Prostate gland (tissue), 2 donors: ENCODE measurements at places on chromosomes 3 and 15. TPM values are rescaled to one million over a fixed set of nuclear protein-coding genes. Genes with fewer than 3 reads are reported as not detected.

DNA sequence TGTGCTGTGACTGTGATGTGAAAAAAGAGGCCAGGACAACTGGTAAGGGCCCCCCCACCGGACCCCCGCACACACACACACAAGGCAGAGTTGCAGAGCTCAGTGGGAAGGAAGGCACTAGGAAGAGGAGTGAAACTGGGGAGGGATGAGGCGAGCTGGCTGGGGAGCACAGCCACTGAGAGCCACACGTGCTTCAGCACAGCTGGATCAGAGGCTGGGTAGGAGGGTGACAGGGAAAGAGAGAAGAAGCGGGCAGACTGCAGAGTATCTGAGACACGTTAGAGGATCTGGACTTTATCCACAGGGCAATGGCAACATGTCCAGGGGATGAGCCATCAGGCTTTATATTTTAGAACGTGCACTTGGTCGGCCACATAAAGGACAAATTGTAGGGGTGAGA lies 38.0 kb upstream of the TKT start:
- no peaks in the 10 kb centered on the region for H3K27me3 ChIP-seq
- peaks cover 5% of the 10 kb centered on the region for H3K36me3 ChIP-seq
- DNase-seq, result no peak
- no peak overlapping the region for H3K4me3 ChIP-seq
- no peaks in the 10 kb centered on the region for H3K4me1 ChIP-seq
- no peak overlapping the region for H3K27ac ChIP-seq

MAP3K13 gene
- 32.9 TPM for total RNA-seq

GRCh38 chr15:26095710-26096330 lies 232.7 kb upstream of the ATP10A start:
- no peak overlapping the region for H3K4me3 ChIP-seq
- H3K36me3 ChIP-seq, result no peaks in the 10 kb centered on the region
- no peaks in the 10 kb centered on the region for H3K4me1 ChIP-seq
- no peak overlapping the region for H3K27ac ChIP-seq
- no peak for DNase-seq

- H3K4me3 ChIP-seq, result no peak overlapping the region
- DNase-seq, result peak; percentile 15
- no peaks in the 10 kb centered on the region for H3K27me3 ChIP-seq
- no peaks in the 10 kb centered on the region for H3K4me1 ChIP-seq
Measured at GRCh38 chr3:143265501-143266070, 146.0 kb downstream of the CHST2 start.

DNA sequence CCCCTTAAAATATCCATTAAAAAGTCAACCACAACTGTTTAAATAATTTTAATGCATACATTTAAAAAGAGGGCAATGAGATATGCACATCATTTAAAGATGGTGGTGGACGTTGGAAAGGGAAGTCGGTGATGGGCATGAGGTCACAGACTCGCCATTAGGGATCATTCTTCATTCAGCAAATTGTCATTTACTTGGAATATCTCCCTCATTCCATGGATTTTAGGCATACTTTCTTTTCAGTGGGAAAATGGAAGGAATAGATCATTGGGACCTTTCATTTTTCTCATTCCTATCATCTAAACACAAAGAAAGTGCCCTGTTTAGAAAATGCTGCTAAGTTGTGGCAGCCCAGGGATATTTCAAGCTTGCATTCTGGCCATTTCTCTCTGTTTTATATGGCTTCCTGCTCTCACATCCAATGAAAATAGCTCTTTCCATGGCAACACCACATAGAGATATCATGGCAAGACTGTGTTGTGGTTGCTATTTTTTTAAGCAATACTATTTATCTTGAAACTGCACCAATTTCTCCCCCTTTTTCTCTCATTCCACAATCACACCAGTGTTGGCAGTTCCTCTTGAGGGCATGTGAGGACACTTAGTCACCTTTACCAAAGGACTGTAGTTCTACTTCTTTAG lies 40.7 kb upstream of the LMCD1 start:
- no peaks in the 10 kb centered on the region for H3K27me3 ChIP-seq
- no peak overlapping the region for H3K27ac ChIP-seq
- no peaks in the 10 kb centered on the region for H3K4me1 ChIP-seq
- no peak for DNase-seq

DNA sequence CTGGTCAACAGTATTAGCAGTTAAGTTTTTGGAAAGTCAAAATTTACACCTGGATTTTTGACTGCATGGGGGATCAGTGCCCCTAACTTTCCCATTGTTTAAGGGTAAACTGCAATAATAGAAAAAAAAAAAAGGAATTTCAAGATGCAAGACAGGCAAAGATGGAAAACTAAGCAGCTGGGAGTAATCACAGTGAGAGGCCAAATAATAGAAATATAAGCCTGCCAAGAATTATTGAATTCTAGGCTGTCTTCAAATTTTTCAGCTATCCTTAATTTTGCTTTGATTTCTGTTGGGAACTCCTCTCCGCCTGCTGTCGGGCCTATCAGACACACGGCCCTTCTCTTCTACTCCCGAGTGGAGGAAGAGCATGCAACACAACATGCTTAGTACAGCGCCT lies 215.5 kb upstream of the LMCD1 start:
- DNase-seq, result no peak
- no peaks in the 10 kb centered on the region for H3K27me3 ChIP-seq
- no peaks in the 10 kb centered on the region for H3K4me1 ChIP-seq
- no peak overlapping the region for H3K27ac ChIP-seq
- no peaks in the 10 kb centered on the region for H3K36me3 ChIP-seq

DNA sequence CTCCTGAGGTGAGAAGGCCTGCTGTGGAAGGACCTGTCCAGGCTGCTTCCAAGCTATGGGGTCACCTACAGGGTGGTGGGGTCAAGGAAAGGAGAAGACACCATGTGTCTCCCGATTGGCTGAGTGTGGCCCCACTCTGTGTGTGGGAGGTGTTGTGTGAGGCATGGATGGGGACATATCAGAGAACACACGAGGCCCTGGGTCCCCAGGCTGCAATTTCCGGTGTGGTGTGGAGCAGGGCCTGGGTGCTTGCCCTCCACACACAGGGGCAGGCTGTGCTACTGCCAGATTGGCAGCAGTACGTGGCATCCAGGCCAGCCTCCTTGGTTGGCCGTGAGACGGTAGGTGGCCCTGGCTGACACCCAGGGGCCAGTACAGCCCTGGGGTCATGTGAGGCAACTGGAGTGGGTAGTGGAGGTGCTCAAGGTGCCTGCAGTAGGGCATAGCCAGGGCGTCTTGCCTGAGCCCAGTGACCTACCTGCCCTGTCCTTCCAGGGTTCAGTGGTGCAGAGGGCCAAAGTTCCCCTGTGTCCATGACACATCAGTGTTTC lies 233.8 kb downstream of the SNRPN start:
- no peak overlapping the region for H3K27ac ChIP-seq
- no peaks in the 10 kb centered on the region for H3K27me3 ChIP-seq
- no peak overlapping the region for H3K4me3 ChIP-seq
- no peak for DNase-seq
- H3K36me3 ChIP-seq, result no peaks in the 10 kb centered on the region

SENP8 gene
- total RNA-seq, result 5.9 TPM

GRCh38 chr3:193347521-193348501 lies 30.7 kb downstream of the ATP13A5 start:
- DNase-seq, result no peak
- H3K27me3 ChIP-seq, result no peaks in the 10 kb centered on the region
- H3K36me3 ChIP-seq, result no peaks in the 10 kb centered on the region
- H3K4me3 ChIP-seq, result no peak overlapping the region
- no peak overlapping the region for H3K27ac ChIP-seq
- no peaks in the 10 kb centered on the region for H3K4me1 ChIP-seq

ISLR2 gene
- total RNA-seq, result 1.9 TPM

- no peaks in the 10 kb centered on the region for H3K4me1 ChIP-seq
- H3K4me3 ChIP-seq, result no peak overlapping the region
- H3K36me3 ChIP-seq, result no peaks in the 10 kb centered on the region
- no peak for DNase-seq
- no peaks in the 10 kb centered on the region for H3K27me3 ChIP-seq
Measured at GRCh38 chr3:145704020-145704419, 457.0 kb downstream of the PLOD2 start.

PPP2R3A gene
- total RNA-seq, result 25.9 TPM

DNA sequence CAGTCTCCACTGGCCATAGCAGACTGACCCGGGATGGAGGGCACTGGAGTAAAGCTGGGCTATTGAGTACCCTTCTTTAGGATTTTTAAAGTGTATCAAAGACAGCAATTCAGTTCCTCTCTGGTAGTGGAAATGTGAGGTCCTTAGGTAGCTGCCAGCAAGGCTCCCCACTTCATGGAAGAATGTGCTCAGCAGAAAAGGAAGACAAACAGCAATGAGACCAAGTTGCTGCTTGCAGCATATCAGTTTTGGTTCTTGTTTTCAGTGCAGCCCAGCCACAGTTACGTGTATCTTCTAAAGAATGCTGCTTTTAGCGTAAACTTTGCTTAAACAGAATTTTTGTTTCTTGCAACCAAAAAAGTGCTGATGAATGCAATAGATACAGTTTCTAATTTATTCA lies 374.0 kb upstream of the CBLB start:
- DNase-seq, result no peak
- H3K4me3 ChIP-seq, result no peak overlapping the region
- H3K27me3 ChIP-seq, result no peaks in the 10 kb centered on the region
- H3K4me1 ChIP-seq, result no peaks in the 10 kb centered on the region

GRCh38 chr3:171116365-171116764 lies 89.8 kb upstream of the SLC2A2 start:
- H3K4me1 ChIP-seq, result no peaks in the 10 kb centered on the region
- no peaks in the 10 kb centered on the region for H3K36me3 ChIP-seq
- no peak overlapping the region for H3K4me3 ChIP-seq
- H3K27ac ChIP-seq, result no peak overlapping the region
- DNase-seq, result no peak

DNA sequence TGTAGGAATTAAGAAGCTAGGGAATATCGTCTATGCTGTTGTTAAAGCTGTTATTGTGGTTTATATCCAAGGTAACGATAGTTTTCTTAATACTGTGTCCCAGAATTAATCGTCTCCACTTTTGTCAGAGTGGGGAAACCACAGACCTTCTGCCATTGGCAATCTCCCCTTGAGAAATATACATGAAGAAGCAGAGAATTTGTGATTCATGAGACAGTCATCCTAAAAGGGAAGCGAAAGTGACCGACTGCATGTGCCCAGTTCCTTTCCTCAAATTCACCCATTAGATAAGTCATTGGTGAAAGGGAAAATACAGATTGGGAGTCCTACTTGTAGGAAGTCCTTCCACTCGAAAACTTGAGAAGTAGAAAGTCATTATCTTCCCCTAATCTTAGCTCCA lies 26.6 kb downstream of the DIPK2A start:
- no peaks in the 10 kb centered on the region for H3K36me3 ChIP-seq
- no peaks in the 10 kb centered on the region for H3K4me1 ChIP-seq
- H3K27me3 ChIP-seq, result no peaks in the 10 kb centered on the region
- H3K27ac ChIP-seq, result no peak overlapping the region
- no peak for DNase-seq
